Osteoblast (primary cell): ENCODE measurements at places on chromosomes 13 and 19. TPM values are rescaled to one million over a fixed set of nuclear protein-coding genes. Genes with fewer than 3 reads are reported as not detected.

The ZBTB32 gene
- total RNA-seq: not detected in 2 replicates

The CRTC1 gene
- 3.8 and 4.0 TPM in 2 replicates for total RNA-seq

The TARM1 gene
- not detected in 2 replicates for total RNA-seq

The C5AR1 gene
- total RNA-seq: 0.29 and 0.72 TPM in 2 replicates

The OLFM4 gene
- under 0.01 and 0.29 TPM in 2 replicates for total RNA-seq

The NOVA2 gene
- not detected in 2 replicates for total RNA-seq

The FAM216B gene
- under 0.01 TPM in 1 of 2 replicates, not detected in the other for total RNA-seq

The FCER2 gene
- not detected in 2 replicates for total RNA-seq

GRCh38 chr13:107960301-107960700 lies 255.0 kb downstream of the LIG4 start:
- no peak for DNase-seq

- no peak for DNase-seq
Measured at GRCh38 chr13:58879114-58879513, 1247.6 kb downstream of the PCDH17 start.

- peak; percentile 91 for DNase-seq
Measured at GRCh38 chr19:44927746-44928145, 13.3 kb downstream of the APOC1 start.

DNA sequence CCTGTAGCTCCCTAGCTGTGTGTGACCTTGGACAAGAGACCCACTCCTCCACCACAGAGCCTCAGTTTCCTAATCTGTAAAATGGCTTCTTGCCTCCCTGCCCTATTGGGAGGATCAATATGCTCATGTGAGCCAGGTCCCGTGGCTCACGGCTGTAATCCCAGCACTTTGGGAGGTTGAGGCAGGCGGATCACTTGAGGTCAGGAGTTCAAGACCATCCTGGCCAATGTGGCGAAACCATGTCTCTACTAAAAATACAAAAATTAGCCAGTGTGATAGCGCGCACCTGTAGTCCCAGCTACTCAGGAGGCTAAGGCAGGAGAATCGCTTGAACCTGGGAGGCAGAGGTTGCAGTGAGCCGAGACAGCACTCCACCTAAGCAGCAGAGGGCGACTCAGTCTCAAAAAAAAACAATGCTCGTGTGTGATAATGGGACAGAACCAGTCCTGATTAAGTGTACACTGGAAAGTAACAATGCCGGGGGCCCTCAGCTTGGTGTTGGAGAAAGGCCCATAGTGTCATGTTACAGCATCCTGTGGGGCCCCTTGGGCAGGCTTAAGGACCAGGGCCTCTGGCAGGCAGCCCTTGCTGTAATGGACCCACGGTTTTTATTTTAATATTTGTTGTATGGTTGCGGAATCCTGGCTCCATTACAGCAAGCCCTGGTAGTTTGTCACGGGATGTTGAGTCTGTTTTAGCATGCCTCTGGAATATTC lies 6.8 kb downstream of the RPS11 start:
- peak; percentile 93 for DNase-seq
